Suprapubic skin (tissue), 4 donors: ENCODE measurements at places on chromosomes 2 and 18. TPM values are rescaled to one million over a fixed set of nuclear protein-coding genes. Genes with fewer than 3 reads are reported as not detected.

- H3K27me3 ChIP-seq, result no peaks in the 10 kb centered on the region
- no peak overlapping the region for H3K4me3 ChIP-seq
- no peak for DNase-seq
- peaks cover under 1% of the 10 kb centered on the region for H3K4me1 ChIP-seq
- H3K36me3 ChIP-seq, result no peaks in the 10 kb centered on the region
- H3K27ac ChIP-seq, result no peak overlapping the region
These were observed 155.5 kb downstream of the IKZF2 start for GRCh38 chr2:212995920-212996319.

DNA sequence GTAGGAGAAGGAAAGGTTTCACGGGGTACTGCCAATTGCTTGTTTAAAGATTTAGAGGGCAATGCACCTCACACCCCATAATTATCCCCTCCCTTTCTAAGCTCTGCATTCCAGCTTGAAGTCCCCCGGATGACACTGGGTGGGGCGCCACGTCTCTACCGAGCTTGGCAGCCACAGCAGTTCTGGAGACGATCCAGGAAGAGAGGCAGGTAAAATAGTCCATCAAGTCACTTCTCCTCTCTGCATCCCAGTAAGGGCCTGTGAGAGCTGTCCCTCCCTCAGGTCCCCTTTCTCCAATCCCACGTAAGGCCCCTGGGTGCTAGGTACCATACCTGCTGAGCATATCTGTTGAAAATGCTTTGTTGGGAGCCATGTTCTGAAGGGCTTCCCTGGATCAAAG lies 65.7 kb downstream of the CAPN13 start:
- no peak overlapping the region for H3K27ac ChIP-seq
- H3K4me3 ChIP-seq, result no peak overlapping the region
- no peaks in the 10 kb centered on the region for H3K27me3 ChIP-seq
- DNase-seq, result no peak
- no peaks in the 10 kb centered on the region for H3K36me3 ChIP-seq

DNA sequence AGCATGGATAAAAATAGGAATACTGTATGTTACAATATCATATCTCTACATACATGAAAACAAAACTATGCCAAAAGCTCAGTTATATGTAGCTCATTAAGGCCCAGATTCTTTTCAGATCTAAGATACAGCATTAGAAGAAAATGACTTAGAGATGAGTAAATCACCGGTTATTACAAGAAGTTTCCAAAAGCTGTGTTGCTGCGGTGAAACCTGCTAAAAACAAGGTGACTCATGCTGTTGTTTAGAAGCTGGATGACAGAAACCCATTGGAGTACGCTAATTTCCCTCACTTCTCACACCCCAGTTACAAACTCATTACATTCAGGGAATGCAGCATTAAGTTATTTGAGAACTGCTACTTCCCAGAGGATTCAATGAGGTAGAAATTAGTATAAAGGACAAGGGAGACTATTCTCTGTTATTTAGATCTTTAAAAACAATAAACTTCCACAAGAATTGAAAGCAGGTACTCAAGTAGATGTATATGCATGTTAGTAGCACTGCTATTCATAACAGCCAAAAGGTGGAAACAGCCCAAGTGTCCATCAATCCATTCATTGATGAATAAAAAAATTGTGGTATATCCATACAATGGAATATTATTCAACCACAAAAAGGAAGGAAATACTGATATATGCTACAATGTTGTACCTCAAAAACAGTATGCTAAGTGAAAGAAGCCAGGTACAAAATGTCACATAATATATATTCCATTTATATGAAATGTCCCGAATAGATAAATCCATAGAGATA lies 32.6 kb downstream of the RBKS start:
- no peak overlapping the region for H3K4me3 ChIP-seq
- DNase-seq, result no peak
- no peaks in the 10 kb centered on the region for H3K27me3 ChIP-seq
- H3K27ac ChIP-seq, result no peak overlapping the region

The MEP1B gene
- total RNA-seq, result not detected
